Hepatocyte (in vitro differentiated cells): ENCODE measurements at places on chromosomes 2 and 18. TPM values are rescaled to one million over a fixed set of nuclear protein-coding genes. Genes with fewer than 3 reads are reported as not detected.
A peak's percentile ranks its signal among the peaks of the same experiment; 100 is the strongest.

GRCh38 chr2:55014962-55015939 lies 35.0 kb downstream of the RTN4 start:
- peaks cover 41% of the 10 kb centered on the region for H3K4me1 ChIP-seq
- H3K27me3 ChIP-seq: no peaks in the 10 kb centered on the region
- DNase-seq: peak; percentile 79
- no peaks in the 10 kb centered on the region for H3K36me3 ChIP-seq
- no peak overlapping the region for H3K27ac ChIP-seq

DNA sequence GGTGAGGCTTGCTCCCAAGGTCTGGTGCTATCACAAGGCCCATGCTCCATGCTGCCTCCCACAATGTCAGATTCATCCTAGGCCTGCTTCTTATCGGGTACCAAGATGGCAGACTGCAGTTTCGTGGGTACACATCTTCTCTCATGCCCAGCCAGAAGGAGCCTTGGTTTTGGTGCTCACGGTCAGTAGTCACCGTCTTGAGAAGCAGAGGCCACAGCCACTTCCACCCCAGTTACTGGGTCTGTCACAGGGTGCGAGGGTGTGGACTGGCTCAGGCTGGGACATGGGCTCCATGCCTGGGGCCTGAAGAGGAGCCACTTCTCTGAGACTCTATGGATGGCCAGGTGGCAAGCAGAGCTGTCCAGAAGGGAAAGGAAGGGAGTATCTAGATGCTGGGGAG lies 178.8 kb upstream of the HS6ST1 start:
- H3K4me3 ChIP-seq: no peak overlapping the region
- no peak overlapping the region for H3K27ac ChIP-seq
- no peaks in the 10 kb centered on the region for H3K36me3 ChIP-seq
- peaks cover 8% of the 10 kb centered on the region for H3K4me1 ChIP-seq
- no peaks in the 10 kb centered on the region for H3K27me3 ChIP-seq
- no peak for DNase-seq

DNA sequence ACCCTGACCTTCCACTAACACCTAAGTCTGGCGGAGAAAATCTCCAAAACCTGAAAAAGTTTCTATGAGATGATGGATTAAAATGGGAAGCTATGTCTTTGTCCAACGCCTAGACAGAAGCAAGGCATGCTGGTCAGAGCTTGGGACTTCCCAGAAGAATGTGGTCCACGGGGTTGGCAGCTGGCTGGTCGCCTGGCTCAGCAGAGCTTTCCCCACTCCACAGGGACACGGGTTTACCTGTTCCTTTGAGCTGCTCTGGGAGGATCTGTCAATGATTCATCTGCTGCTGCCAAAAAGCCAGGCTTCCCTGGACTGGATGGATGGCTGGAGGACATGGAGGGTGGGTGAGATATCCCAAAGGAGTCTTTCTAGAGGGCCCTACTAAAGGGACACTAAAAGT lies 10.8 kb downstream of the MBOAT2 start:
- H3K4me3 ChIP-seq: no peak overlapping the region
- no peaks in the 10 kb centered on the region for H3K36me3 ChIP-seq
- DNase-seq: no peak

The LYPD6 gene
- 11.2 and 12.3 TPM in 2 replicates for total RNA-seq

DNA sequence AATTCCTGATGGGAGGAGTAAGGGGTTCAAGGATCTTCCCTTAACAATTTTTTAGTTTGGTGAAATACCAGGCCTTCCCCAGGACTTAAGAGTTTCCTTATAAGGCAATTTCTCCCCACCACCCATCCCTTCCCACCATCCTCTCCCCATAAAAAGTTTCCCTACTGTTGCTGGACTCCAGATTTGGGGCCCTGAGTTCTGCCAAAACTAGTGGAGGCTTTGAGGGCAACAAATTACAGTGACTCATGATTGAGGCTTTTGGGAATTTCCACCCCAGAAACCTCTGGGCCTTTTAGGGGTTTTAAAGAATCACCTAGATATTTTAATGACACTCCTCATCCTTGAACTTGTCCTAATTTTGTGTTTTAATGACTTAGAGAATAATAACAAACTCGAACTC lies 14.3 kb upstream of the EN1 start:
- no peak overlapping the region for H3K4me3 ChIP-seq
- no peak for DNase-seq
- peaks cover 73% of the 10 kb centered on the region for H3K27me3 ChIP-seq
- no peak overlapping the region for H3K27ac ChIP-seq

The CCDC74A gene
- 9.4 and 10.6 TPM in 2 replicates for total RNA-seq

The NGEF gene
- 1.3 and 3.2 TPM in 2 replicates for total RNA-seq

GRCh38 chr18:52468496-52468895 lies 128.5 kb downstream of the DCC start:
- no peaks in the 10 kb centered on the region for H3K36me3 ChIP-seq
- no peak for DNase-seq
- H3K27me3 ChIP-seq: peaks cover 5% of the 10 kb centered on the region
- no peaks in the 10 kb centered on the region for H3K4me1 ChIP-seq
- H3K27ac ChIP-seq: no peak overlapping the region

GRCh38 chr2:150255528-150255927 lies 231.9 kb downstream of the RND3 start:
- H3K4me3 ChIP-seq: no peak overlapping the region
- peaks cover 16% of the 10 kb centered on the region for H3K4me1 ChIP-seq
- H3K36me3 ChIP-seq: no peaks in the 10 kb centered on the region
- H3K27ac ChIP-seq: no peak overlapping the region
- no peak for DNase-seq

- H3K27me3 ChIP-seq: peaks cover 79% of the 10 kb centered on the region
- peak within 1 kb of the TSS; percentile 47 for H3K4me3 ChIP-seq
- H3K36me3 ChIP-seq: no peaks in the 10 kb centered on the region
- H3K4me1 ChIP-seq: peaks cover 37% of the 10 kb centered on the region
- peak; percentile 85 for DNase-seq
- H3K27ac ChIP-seq: no peak within 1 kb of the TSS
These were observed at the start of gene GAD1 for GRCh38 chr2:170816504-170817092. GAD1 (plus strand) TSS chr2:170816887; CDS start chr2:170818592, 1,705 bp downstream.

The ALK gene
- 0.20 and 0.27 TPM in 2 replicates for total RNA-seq

The PLEK gene
- 0.08 and 0.93 TPM in 2 replicates for total RNA-seq

The ARHGEF33 gene
- total RNA-seq: 0.12 and 0.27 TPM in 2 replicates

DNA sequence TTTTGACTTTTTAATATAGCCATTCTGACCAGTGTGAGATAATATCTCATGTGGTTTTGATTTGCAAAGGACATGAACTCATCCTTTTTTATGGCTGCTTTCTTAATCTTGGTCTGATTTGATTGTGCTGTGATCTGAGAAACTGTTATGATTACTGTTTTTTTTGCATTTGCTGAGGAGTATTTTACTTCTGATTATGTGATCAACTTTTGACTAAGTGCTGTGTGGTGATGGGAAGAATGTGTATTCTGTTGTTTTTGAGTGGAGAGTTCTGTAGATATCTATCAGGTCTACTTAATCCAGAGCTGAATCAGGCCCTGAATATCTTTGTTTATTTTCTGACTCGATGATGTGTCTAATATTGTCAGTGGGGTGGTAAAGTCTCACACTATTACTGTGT lies 16.8 kb downstream of the SP140L start:
- no peaks in the 10 kb centered on the region for H3K4me1 ChIP-seq
- H3K4me3 ChIP-seq: no peak overlapping the region
- H3K27ac ChIP-seq: no peak overlapping the region
- H3K27me3 ChIP-seq: no peaks in the 10 kb centered on the region
- no peaks in the 10 kb centered on the region for H3K36me3 ChIP-seq

The C18orf54 gene
- total RNA-seq: 1.8 and 6.5 TPM in 2 replicates

DNA sequence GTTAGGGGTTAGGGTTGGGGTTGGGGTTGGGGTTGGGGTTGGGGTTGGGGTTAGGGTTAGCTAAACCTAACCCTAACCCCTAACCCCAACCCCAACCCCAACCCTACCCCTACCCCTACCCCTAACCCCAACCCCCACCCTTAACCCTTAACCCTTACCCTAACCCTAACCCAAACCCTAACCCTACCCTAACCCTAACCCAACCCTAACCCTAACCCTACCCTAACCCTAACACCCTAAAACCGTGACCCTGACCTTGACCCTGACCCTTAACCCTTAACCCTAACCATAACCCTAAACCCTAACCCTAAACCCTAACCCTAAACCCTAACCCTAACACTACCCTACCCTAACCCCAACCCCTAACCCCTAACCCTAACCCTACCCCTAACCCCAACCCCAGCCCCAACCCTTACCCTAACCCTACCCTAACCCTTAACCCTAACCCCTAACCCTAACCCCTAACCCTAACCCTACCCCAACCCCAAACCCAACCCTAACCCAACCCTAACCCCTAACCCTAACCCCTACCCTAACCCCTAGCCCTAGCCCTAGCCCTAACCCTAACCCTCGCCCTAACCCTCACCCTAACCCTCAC lies 24.1 kb upstream of the RABL2A start:
- no peaks in the 10 kb centered on the region for H3K27me3 ChIP-seq
- H3K4me3 ChIP-seq: no peak overlapping the region
- H3K36me3 ChIP-seq: no peaks in the 10 kb centered on the region
- DNase-seq: peak; percentile 3
- H3K4me1 ChIP-seq: no peaks in the 10 kb centered on the region

GRCh38 chr2:29611261-29611660 lies 310.1 kb downstream of the ALK start:
- no peak overlapping the region for H3K27ac ChIP-seq
- H3K36me3 ChIP-seq: no peaks in the 10 kb centered on the region
- no peaks in the 10 kb centered on the region for H3K27me3 ChIP-seq
- peaks cover 3% of the 10 kb centered on the region for H3K4me1 ChIP-seq

The ABCB11 gene
- total RNA-seq: 7.3 and 9.2 TPM in 2 replicates

DNA sequence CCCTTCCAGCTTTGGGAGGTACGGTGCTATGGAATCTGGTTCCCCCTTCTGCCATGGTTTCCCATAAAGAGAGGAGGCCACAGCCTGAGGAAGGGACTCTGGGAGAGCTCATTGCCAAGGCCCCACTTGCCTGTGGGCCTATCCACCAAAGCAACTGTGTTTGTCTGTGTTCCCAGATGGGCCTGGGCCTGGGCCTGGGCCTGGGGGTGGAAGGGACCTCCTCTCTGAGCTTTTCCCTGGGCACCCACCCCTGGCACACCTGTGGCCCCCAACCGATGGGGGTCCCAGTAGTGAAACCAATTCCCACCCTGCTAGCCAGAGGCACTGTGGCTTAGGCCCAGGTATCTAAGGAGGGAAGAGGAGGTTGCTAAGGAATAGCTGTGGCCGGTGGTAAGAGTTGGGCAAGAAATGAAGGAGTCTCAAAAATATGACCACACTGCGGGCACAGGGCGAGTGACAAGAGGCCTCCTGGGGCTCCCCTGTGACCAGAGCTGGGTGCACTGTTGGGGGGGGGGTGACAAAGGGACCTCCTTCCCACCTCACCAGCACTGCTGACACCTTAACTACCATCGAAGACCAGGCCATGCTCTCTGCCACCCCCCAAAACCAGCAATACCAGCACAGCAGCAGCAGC lies 4.9 kb upstream of the DUSP2 start:
- no peaks in the 10 kb centered on the region for H3K36me3 ChIP-seq
- peaks cover 15% of the 10 kb centered on the region for H3K4me1 ChIP-seq
- no peak overlapping the region for H3K4me3 ChIP-seq
- H3K27me3 ChIP-seq: no peaks in the 10 kb centered on the region

DNA sequence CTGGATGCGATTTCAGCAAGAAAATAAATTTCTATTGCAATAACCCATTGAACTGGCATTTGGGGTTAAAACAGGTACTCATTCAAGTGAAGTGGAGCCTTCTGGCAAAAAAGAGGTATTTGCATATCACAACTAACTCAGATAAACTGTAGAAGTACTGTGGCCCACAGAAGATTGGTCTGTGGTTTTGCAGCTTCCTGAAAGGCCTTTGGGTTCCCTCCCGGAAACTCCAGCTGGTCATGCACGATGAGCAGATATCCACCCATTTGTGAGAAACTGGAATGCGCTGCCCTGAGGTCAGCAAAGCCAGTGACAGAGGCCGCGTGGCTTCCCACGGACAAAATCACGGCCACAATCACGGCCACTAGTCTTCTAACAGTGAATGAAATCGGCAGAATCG lies 106.3 kb downstream of the EPHA4 start:
- H3K36me3 ChIP-seq: no peaks in the 10 kb centered on the region
- no peak for DNase-seq
- H3K4me3 ChIP-seq: no peak overlapping the region
- H3K4me1 ChIP-seq: no peaks in the 10 kb centered on the region
- no peak overlapping the region for H3K27ac ChIP-seq

The SCN7A gene
- 4.9 and 5.0 TPM in 2 replicates for total RNA-seq
